ENCODE measurements at places on chromosomes 13 and 19.

DNA sequence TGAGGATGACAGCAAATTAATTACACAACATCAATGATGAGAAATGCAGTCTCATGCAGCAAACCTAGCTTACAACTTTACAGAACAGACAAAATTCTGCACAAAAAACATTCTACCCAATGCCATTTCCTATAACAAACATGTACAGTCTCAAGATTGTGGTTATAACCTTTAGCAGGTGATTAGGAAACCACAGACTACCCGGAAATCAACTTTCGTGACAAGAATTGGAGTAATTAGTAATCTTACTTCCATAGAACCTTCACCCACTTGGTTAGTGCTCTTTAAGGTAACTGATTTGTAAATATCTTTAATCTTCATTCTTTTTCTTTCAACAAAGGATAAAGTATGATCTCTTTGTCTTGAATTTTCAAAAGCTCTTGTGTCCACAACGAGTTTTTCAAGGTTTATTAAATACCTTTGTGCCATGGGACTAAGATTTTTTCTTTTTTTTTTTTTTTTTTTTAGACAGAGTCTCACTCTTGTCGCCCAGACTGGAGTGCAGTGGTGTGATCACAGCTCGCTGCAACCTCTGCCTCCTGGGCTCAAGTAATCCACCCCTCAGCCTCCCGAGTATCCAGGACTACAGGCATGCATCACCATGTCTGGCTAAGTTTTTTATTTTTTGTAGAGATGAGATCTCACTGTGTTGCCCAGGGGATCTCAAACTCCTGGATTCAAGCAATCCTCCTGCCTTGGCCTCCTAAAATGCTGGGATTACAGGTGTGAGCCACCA is 78.8 kb downstream of the MAP4K1 start:
- DNase-seq: no peak

DNA sequence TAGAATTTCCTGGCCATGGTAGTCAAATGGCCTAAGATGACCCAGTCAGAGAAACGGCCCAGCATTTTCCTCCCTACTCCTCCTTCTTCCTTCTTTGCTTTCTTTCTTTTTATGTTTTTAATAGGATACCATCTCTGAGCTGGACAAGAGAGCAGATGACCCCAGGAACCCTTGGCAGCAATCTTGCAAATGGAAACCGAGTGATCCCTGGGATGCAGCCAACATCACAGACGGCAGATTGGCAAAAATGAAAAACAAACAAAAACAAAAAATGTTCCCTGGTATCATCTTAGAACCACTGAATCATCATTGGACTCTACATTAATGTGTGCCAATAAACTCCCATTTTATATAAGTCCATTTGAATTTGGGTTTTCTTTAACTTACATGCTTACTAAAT is 424.4 kb downstream of the FGF14 start:
- no peak for DNase-seq

DNA sequence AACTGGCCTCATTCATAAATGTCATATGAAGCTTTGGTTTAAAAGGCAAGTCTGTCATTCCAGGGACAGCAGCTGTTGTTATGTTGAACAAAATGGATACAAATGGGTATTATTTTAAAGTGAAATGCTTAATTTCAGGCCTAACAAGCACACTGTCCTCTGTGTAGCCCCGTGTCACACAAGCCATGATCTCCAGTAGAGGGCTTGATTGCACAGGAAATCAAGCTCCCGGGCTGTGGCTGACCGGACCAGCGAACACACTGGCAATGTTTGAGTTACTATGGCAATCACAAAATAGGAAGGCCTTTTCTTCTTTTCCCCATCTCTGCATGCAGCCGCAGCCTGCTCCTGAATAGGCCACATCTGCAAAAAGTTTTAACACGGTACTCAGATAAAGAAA is 64.0 kb upstream of the GSX1 start:
- DNase-seq: no peak

DNA sequence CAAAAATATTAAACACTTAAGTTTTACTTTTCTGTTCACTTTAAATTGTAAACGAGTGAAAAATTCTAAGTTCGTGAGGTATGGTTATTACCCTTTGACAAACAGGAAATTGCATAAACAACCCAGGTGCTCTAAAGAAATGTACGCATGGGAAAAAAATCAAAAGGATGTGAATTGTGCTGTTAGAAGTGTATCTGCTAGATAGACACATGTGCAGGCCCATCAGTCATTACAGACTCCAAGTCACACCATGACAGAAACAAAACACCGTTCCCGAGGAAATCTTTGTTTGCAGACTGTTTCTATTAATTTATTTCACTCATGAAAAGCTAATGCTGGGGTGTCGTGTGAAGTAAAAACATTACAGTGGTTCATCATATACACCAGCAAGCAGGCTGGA is 17.0 kb upstream of the DOCK9 start:
- DNase-seq: no peak

GRCh38 chr19:28736528-28736927 is 476.4 kb downstream of the UQCRFS1 start:
- no peak for DNase-seq

All from GDM1 (cell line).